ENCODE measurements at places on chromosomes 11 and 22.

- peak; percentile 97 for DNase-seq
Observed at GRCh38 chr22:50342651-50343540, at the start of gene PPP6R2. Gene PPP6R2 (plus strand): TSS chr22:50343327. CDS start chr22:50393909, 50,582 bp downstream.

GRCh38 chr22:32723643-32724042, 77.9 kb upstream of the TIMP3 start:
- no peak for DNase-seq

DNA sequence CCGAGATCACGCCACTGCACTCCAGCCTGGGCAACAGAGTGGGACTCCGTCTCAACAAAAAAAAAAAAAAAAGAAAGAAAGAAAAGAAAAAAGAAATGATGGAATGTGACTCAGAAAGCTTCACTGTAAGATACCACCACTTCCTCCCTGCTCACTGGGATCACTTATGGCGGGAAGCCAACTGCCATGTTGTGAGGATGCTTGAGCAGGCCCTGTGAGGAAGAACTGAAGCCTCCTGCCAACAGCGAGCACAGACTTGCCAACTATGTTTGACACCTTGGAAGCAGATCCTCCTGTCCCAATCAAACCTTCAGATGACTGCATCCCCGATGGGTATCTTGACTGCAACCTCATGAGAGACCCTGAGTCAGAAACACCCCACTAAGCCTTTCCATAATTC, 8.3 kb downstream of the SEC14L6 start:
- DNase-seq = no peak

GRCh38 chr11:123061403-123062157, at the start of gene HSPA8:
Gene HSPA8 (minus strand): TSS chr11:123062136. CDS start chr11:123061324, 812 bp downstream.
- DNase-seq = no peak

GRCh38 chr11:130829920-130830511, 86.3 kb downstream of the SNX19 start:
- no peak for DNase-seq

Data from H7 (cell line).